Left renal cortex interstitium (tissue), 4 donors: ENCODE measurements at places on chromosomes 12 and 14. TPM values are rescaled to one million over a fixed set of nuclear protein-coding genes. Genes with fewer than 3 reads are reported as not detected.
A peak's percentile ranks its signal among the peaks of the same experiment; 100 is the strongest.

ANKRD33 gene
- 0.21 TPM for polyA plus RNA-seq

MYF5 gene
- polyA plus RNA-seq, result 0.14 TPM

SLC2A13 gene
- 15.1 TPM for polyA plus RNA-seq

IGFBP6 gene
- 15.7 TPM for polyA plus RNA-seq

GRCh38 chr14:60790850-60791249 lies 56.3 kb downstream of the MNAT1 start:
- no peak for DNase-seq

- DNase-seq, result peak; percentile 74
Observed at GRCh38 chr12:67705394-67706370, 57.1 kb downstream of the DYRK2 start.

DNA sequence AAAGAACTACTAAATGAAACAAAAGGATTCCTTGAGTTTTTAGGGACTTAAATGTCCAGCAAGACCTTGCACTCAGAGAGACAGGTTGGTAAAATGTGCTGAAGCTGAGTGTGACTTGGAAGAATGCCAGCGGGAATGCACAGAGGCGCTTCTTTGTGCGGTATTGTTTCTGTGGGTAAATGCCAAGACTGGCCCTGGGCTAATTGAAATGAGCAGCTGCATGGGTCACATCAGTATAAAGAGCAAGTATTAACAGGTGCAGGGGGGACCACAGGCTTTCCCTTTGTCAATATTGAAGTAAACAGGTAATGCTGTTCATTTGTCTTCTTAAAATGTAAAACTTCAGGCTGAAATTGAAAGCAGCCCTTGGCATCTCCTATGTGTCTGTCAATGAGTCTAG lies 74.3 kb downstream of the LMO3 start:
- no peak for DNase-seq

GRCh38 chr14:75595226-75595625 lies 16.8 kb downstream of the FLVCR2 start:
- DNase-seq, result no peak

DNA sequence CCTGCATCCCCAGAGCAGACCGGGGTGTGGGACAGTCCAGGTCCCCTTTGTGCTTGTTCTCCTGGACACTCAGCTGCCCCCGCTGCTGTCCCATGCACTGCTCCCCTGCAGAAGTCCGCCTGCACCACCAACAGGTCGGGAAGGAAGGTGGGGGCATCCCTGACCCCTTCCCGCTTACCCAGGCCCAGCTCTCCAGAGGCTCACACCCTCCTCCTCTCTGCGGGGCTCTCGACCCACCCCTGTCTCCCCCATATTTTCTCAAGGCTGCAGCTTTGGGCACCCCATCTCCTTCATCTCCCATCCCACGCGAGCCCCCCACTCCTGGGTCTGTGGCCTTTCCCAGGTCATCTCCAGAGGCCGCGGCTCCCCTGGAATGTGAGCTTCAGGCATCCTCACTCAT lies 9.4 kb downstream of the ZBTB42 start:
- DNase-seq, result no peak

GRCh38 chr14:94773655-94774343 lies 3.9 kb upstream of the GSC start:
- no peak for DNase-seq

DNA sequence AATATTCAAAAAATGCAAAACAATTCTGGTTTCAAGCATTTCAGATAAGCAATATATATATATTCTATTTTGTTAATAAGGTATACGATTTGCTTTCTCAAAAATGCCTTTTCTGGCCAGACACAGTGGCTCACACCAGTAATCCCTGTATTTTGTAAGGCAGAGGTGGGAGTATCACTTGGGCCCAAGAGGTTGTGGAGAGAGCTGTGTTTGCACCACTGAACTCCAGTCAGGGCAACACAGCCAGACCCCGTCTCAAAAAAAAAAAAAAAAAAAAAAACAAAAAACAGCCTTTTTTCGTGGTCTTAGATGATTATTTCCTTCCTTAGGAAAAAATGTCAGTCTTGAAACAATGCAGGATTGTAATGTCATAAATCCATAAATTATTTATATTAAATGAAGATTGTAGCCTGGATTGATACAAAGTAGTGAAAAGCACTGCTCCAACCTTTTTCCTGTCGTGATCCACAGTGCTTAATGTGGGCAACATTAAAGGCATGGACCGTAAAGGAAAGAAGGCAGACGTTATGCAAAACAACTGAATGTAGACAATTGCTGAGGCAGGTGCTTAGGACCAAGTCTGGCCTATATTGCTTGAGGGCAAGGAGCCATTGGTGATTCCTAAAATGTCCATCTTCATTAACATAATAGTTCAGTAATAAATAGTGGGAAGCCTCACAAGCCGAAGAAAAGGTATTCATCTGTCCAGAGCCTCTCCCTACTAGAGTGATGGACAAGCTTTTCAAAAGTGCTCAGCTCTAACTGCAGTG lies 36.8 kb downstream of the RAD52 start:
- no peak for DNase-seq

GRCh38 chr12:104477510-104478390 lies 21.0 kb downstream of the CHST11 start:
- DNase-seq, result no peak

- DNase-seq, result no peak
Observed at GRCh38 chr14:95644981-95645380, 41.2 kb upstream of the TCL1B start.
